ENCODE measurements at places on chromosomes 7 and 10. TPM values are rescaled to one million over a fixed set of nuclear protein-coding genes. Genes with fewer than 3 reads are reported as not detected.

Gene DKK1
- 35.2 TPM for total RNA-seq

Gene TNS3
- 31.9 TPM for total RNA-seq

Gene RAPGEF5
- total RNA-seq = 6.5 TPM

Gene TMEM196
- total RNA-seq = not detected

Gene GATA3
- 0.87 TPM for total RNA-seq

Gene WIPF3
- not detected for total RNA-seq

Gene MRC1
- not detected for total RNA-seq

Gene AKR1C8
- 0.21 TPM for total RNA-seq

Gene ATOH7
- total RNA-seq = 0.23 TPM

Gene GIMAP5
- total RNA-seq = not detected

Gene LOXL4
- total RNA-seq = 393 TPM

Gene DRGX
- not detected for total RNA-seq

Gene PAPSS2
- 19.0 TPM for total RNA-seq

Gene NAT16
- total RNA-seq = 0.11 TPM

Gene PRSS37
- not detected for total RNA-seq

Gene GPR15LG
- total RNA-seq = not detected

Gene LEP
- not detected for total RNA-seq

Gene LIPJ
- not detected for total RNA-seq

Gene ADCY1
- total RNA-seq = 1.5 TPM

Gene TAS2R41
- total RNA-seq = not detected

Gene PLPP4
- total RNA-seq = 3.2 TPM

Gene ABCB1
- 8.6 TPM for total RNA-seq

Gene PIP
- total RNA-seq = not detected

Gene OGDH
- total RNA-seq = 41.8 TPM

Gene FGFR2
- total RNA-seq = 0.53 TPM

Gene UNCX
- total RNA-seq = not detected

Gene CALCR
- total RNA-seq = not detected

Gene MEST
- 2.6 TPM for total RNA-seq

Gene KIF5B
- 85.1 TPM for total RNA-seq

Gene PAX4
- total RNA-seq = not detected

Gene SPRN
- not detected for total RNA-seq

Gene HGF
- total RNA-seq = not detected

Gene MSMB
- not detected for total RNA-seq

Gene GBX1
- not detected for total RNA-seq

Gene CALN1
- total RNA-seq = 0.08 TPM

Gene PNLIPRP3
- 0.03 TPM for total RNA-seq

Gene PALD1
- total RNA-seq = 1.6 TPM

Gene SPDYE1
- total RNA-seq = not detected

Gene FAM25G
- not detected for total RNA-seq
